Left renal pelvis (tissue), 4 donors: ENCODE measurements at places on chromosomes 11 and 22.

DNA sequence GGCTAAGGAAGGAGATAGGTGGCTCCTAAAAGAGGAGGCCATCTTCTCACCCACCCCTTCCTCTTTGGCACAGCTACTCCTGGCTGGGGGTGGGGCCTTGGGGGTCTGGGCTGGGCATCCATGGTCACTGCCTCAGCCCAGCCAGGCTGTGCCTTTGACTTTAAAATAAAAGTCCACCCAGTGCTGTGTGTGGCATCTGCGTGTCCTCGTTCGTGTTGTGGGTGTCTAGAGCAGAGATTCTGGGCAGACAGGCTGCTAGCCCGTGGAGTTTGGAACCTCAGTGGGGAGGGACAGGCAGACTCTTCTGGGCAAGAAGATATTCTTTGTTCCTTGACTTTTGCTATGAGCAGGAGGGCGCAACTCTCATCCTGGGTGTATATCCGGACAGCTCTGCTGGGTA lies 13.1 kb downstream of the RPS6KA4 start:
- no peak for DNase-seq

DNA sequence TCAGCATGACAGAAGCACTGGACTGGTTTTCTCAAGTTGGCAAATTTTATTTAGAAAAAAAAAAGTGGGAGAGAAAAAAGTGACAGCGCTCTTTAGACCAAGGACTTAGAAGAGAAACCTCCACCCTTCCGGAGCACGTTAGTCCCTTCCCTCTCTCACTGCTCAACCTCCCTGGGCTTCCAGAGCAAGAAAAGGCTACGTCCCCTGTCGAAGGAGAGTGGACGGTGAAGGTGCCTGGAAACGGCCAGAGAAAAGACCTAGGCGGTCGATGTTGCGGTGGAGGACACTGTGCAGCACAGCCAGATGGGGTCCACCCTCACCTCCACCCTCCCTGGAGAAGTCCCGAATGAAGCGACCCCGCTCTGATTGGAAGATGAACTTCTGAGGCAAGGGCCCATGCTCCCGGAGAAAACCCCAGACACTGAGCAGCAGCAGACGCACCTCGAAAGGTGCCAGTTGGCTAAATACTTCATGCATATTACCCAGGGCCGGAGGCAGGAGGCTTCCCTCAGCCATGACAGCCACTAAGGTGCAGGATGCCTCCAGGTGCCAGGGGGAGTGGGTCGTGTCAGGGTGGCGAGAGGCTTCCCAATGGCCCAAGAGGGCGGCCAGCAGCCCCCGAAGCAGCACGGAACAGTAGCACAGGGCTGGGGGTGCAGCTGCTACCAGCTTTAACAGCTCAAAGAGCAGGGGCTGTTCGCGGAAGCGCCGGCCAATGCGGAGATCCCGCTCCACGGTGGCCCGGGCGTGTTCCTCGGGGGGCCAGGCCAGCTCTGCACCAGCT lies 604 bp upstream of the GANAB start:
- DNase-seq, result no peak

DNA sequence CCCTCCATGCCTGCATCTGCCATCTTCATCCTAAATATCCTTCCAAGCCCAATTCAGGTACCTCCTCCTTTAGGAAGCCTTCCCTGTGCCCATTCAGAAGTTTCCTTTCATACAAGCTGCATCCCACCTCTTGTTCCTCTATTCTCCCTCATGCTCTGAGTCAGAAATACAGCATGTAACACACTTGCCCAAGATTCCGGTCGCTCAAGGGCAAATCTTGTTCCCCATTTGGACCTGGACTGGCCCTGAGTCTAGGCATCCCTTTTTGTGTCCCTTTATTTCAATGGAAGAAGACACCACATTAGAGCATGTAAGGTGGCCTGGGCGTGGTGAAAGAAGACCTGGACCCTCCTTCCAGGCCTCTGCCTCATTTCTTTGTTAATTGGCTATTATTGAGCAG lies 38.5 kb downstream of the RTL6 start:
- DNase-seq, result no peak

DNA sequence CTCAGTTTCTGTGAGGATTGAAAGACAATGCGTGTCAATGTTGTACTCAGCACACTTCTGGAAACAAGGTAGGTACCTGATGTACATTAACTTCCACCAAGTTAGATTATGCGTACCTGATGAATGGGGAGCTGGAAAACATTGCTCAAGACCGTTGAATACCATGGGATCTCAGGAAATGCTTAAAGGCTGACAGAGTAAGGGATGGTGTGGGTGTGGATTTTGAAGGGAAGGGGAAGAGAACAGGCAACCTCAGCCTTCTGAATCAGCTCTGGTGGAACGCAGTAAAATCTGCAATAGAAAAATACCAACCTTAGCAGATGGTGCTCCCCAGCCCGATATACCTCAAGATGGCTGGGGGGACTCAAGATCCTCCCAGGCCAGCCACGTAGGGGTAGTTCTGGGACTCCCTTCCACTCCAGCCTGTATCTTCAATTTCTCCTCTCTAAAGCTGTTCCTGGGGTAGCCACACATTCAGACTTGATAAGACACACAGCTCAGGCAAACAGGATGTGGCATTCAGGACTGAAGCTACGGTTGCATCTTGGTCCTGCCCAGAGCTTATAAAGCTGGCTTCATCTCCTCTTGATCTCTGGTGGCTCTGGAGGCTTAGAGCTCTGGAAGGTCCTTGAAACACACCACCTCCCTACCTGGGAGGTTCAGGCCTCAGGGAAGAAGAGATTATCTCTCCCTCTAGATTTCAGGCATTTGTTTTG lies 111.8 kb downstream of the CTNND1 start:
- no peak for DNase-seq

- no peak for DNase-seq
These were observed 125.4 kb upstream of the HSD17B12 start for GRCh38 chr11:43555186-43555585.

- DNase-seq, result no peak
These were observed 38.3 kb upstream of the LRRC55 start for GRCh38 chr11:57143459-57143858.

GRCh38 chr22:32512267-32512982 lies 37.8 kb downstream of the FBXO7 start:
- no peak for DNase-seq

- DNase-seq, result no peak
These were observed 1259.5 kb downstream of the TBC1D22A start for GRCh38 chr22:48021991-48022401.

DNA sequence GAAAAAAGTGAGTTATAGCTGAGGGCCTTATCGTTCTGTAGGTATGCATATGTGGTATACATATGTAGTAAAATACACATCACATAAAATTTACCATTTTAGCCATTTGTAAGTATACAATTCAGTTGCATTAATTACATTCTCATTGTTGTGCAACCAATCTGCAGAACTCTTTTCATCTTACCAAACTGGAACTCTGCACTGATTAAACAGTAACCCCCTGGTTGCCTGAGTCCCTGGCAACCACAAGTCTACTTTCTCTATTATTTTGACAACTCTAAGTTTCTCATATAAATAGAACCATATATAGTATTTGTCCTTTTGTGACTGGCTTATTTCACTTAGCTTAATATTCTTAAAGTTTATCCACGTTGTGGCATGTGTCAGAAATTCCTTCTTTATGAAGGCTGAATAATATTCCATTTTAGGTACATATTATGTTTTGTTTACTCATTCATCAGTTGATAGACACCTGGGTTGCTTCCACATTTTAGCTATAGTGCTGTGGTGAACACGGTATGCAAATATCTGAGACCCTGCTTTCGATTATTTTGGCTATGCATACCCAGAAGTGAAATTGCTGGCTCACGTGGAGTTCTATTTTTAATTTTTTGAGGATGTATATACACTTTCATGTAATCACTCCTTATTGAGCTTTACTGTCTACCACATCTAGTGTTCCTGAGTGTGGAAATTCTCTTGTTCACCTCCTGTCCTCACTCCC lies 1.6 kb upstream of the DDX10 start:
- no peak for DNase-seq

DNA sequence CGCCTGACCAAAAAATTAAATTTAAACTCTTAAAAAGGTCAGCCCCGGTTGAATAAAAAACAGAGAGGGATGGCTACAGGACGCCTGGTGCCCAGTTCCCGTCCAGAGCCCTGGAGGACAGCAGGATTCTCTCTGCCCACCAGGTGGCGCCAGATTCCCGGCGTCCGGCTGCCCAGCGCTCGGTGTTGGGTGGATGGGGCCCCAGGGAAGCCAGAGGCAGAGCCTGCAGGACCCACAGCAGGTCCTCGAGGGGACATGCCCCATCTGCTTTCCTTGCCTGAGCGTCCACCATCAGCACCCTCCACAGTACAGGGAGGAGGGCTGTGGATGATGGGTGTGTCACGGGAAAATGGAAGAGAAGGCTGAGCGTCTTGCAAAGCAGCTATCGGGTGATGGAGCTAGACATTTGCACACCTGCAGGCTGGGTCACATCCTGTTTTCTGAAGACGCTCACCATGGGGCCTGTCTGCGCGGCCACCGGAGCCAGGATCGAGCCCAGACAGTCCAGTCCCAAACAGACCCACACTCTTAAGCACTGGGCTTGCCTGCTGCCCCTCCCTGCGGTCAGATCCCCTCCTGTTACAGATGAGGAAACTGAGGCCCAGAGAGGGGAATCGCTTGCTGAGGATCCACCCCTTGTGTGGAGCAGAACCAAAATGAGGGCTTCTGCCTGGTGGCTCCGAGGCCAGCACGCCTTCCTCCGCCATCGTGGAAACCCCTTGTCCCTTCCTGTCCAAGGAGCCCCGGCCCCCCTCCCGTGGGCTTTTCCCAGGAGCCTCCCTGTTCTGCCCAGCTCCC lies 18.5 kb upstream of the CBX7 start:
- no peak for DNase-seq

DNA sequence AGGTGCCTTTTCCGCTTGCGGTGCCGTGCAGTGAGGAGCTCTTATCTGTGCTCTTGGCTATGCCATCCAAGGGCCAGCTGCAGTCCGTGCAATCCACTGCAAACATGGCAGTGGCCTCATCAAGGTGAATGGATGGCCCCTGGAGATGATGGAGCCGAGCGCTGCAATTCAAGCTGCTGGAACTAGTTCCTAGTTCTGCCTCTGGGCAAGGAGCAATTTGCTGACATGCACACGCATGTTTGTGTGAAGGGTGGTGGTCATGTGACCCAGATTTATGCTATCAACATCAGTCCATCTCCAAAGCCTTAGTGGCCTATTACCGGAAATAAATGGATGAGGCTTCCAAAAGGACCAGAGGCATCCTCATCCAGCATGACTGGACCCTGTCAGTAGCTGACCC lies 3.1 kb upstream of the EHD1 start:
- no peak for DNase-seq

DNA sequence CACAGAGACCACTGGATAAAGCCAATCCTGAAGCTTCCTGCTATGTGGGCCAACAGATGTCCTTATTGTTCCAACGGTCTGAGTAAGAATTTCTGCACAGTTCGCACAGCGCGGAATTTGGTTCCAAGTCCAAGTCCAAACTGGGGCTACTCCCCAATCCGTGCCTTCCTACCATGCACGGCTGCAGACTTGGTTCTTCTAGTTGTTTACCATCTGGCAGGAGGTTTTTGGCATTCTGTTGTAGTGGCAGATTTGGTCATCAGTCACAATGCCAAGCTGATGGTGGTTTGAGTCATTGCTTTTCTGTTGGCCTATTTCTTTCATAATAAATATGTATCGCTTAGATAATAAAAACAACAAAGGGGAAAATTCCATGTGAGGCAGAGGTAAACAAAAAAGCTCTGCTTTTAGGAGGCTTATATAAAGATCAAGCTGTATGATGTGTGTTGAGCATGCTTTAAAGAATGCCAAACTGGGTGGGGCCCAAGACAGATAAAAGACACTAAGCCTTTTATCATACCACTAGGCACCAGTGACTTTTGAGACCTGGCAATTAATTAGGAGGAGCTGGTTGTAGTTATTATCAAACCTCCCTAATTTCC lies 52.5 kb upstream of the SYN3 start:
- no peak for DNase-seq

GRCh38 chr22:47001288-47001687 lies 238.8 kb downstream of the TBC1D22A start:
- DNase-seq, result no peak

GRCh38 chr22:49574881-49575702 lies 252.6 kb downstream of the BRD1 start:
- no peak for DNase-seq

- no peak for DNase-seq
These were observed 13.0 kb downstream of the SPATA19 start for GRCh38 chr11:133832096-133832990.

DNA sequence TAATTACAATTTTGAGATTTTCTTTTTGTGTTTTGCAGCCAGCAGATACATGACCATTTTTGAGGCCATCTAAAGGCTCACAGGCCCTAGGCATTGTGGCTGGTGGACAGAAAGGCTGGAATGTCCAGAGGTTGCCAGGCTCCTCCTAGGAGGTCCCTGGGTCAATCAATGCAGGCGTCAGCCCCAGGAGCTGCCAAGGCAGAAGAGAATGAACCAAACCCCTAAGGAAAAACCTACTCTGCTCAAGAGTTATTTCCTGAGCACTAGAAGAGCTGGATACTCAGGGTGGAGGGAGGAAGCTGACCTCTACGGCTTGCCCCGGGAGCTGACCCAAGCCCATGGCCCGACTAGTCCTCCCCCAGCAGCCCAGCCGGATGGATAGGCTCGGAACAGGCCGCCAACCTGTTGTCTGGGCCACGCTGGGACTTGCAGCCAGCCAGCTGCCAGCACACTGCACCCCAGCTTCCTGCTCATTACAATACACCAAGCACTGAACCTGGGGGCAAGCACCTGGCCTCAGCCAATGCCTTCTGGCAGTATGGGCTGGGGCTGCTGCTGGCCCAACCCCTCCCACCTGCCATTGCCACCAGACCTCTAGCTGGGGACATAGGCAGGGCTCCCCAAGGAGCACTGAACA lies 5.7 kb upstream of the SCGB1A1 start:
- DNase-seq, result no peak

DNA sequence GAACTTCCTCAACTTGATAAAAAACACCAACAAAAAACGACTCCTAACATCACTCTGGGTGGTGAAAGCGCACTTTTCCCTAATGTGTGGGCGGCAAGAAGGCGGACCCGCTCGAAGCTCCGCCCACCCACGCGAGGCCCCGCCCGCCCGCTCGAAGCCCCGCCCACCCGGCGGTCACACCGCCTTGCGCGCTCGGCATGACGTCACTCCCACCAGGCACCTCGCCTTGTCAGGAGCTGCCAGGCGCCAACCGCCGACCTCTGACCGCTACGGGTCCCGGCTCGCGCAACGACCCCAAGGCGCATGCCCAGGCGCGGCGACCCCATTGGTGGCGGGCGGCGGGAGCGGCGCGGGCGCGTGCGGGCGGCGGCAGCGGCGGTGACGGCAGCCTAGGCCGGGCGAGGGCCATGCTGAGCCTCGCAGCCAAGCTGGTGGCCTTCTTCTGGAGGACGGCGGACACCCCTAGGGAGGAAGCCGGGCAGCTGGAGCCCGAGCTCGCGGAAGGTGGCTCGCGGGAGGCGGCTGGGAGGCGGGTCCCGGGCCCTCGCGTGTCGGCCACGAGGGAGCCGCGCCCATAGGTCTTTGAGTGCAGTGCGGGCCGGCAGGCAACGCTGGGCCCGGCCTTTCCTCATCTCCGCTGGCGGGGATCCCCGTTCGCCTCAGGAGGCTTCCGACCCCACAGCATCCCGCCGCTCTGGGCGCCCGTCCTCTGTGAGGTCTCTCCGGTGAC lies at the start of gene MOV10L1:
Gene MOV10L1 (plus strand): TSS at position 325 of the 730 bp plus-strand sequence. CDS start 83 bp downstream, at position 408.
- DNase-seq, result no peak

GRCh38 chr11:47514825-47515647 lies 37.9 kb downstream of the CELF1 start:
- no peak for DNase-seq
